ENCODE measurements at places on chromosomes 1 and 21.
A peak's percentile ranks its signal among the peaks of the same experiment; 100 is the strongest.

- DNase-seq, result no peak
These were observed 10.1 kb upstream of the CITED4 start for GRCh38 chr1:40872276-40872675.

DNA sequence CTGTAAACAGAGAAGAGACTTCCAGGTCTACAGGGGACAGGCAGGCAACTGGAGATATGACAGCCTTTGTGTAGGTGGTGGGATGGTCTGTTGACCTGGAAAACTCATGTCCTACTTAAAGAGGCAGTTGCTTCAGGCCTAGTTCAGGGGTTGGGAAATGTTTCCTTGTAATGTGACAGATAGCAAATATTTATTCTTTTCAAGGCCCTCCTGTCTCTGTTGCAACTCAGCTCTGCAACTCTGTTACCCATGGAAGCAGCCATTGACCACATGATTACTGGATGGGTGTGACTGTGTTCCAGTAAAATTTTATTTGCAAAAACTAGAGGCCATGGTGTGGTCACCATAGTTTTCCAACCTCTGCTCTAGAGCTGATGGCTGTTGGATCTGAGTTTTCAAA is 341.9 kb downstream of the PTBP2 start:
- DNase-seq, result no peak

DNA sequence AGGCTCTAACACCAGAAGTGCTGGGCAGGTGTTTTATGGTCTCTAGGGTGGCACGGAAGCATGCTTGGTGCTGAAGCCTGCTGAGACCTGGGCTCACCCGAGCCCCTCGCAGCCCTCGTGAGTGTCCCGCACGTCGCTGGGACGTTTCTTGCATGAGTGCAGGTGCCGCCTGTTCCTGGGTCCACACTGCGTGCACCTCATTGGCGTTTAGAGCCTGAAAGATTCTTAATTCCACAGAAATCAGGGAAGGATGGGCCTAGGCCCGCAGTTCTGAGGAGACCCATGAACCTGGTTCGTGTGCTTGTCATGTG is 43.8 kb upstream of the DIP2A start:
- no peak for DNase-seq

GRCh38 chr21:42265231-42265812 is 46.4 kb downstream of the ABCG1 start:
- DNase-seq, result no peak

DNA sequence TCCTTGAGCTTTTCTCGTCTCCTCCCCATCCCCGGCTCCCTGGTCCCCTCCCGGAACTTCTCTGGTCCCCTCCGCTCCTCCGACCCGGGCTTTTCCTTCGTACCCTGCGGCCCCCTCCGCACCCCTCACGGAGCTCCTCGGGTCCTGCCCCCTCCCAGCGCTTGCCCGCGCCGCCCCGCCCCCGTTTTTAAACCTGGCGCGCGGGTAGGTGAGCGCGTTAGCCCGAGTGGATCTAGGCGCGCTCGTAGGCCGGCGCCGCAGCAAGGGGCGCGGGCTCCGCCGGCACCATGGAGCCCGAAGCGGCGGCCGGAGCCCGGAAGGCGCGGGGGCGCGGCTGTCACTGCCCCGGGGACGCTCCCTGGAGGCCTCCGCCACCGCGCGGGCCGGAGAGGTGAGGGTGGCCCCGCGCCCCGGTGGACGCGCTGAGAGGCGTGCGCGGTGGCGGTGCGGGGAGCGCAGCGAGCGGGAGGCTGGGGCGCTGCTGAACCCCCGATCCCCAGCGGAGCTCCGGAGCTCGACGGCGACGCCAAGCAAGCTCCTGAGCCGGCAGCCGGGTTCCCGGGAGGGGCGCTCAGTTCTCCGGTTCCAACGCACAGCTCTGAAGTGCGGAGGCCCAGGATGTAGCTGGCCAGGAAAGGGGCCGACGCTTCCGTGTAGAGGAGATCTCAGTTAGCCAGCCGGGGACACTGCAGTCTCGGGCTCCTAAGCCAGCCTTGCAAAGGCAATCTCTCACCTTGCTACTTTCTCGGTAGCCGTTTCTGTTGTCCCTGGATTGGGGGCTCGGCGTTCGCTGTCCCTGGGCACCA is at the start of gene RIPPLY3:
TSS of gene RIPPLY3 (plus strand) at position 217 of the 806 bp plus-strand sequence. CDS start at position 288, 71 bp downstream.
- peak; percentile 11 for DNase-seq

GRCh38 chr21:35088319-35088771 is 39.2 kb upstream of the RUNX1 start:
- no peak for DNase-seq

DNA sequence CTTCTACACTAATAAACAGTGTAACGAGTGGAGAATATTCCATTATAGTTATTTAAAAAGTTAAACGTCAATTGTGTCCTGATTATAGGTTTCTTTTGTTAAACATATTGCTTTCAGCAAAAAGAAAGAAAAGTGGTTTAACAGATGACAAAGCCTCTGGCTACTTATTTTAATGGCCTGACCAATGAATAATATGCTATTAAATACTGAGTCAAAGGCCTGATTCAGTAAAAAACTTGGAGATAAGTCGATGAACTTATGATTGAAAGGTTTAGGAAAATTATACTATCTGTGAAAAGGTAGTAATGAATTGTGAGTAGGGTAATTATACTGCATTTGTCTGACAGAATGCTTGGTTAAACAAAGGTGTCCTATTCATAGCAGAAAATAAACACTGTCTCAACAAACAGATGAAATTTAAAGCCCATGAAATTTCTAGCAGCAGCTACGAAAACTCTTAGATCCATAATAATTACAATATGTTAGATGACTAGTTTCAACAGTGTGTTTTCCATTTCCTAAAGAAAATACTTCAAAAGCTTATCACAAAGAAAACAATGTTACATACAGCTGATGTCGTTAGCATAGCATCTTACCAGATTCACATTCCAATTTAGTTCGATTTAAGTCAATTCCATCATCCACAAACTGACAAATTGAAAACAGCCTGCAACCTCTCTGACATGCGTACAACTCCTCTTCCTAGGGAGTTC is 6.2 kb downstream of the TMEM59 start:
- no peak for DNase-seq

- no peak for DNase-seq
These were observed 559.6 kb upstream of the DAB1 start for GRCh38 chr1:57983441-57983840.

DNA sequence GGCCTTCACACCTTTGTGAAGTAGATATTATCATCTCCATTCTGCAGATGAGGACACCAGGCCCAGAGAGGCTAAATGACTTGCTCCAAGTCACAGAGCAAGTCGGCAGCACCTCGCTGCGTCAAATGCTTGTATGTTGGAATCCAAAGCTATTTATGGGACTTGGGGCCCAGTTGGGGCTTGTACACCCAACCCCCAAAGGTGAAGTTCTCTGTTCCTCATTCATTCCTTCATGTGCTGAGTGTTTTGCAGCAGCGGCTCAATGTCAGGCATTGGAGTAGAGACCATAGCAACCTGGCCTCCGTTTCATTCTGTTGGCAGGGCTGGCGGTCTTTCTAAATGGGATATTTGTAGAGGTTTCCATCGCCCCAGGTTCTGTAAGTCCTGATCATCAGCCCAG is 113.4 kb upstream of the SLC25A33 start:
- DNase-seq, result no peak

- DNase-seq, result no peak
These were observed 81.6 kb downstream of the CD58 start for GRCh38 chr1:116489231-116489697.

- no peak for DNase-seq
These were observed 9.7 kb downstream of the CELA2B start for GRCh38 chr1:15485636-15486035.

DNA sequence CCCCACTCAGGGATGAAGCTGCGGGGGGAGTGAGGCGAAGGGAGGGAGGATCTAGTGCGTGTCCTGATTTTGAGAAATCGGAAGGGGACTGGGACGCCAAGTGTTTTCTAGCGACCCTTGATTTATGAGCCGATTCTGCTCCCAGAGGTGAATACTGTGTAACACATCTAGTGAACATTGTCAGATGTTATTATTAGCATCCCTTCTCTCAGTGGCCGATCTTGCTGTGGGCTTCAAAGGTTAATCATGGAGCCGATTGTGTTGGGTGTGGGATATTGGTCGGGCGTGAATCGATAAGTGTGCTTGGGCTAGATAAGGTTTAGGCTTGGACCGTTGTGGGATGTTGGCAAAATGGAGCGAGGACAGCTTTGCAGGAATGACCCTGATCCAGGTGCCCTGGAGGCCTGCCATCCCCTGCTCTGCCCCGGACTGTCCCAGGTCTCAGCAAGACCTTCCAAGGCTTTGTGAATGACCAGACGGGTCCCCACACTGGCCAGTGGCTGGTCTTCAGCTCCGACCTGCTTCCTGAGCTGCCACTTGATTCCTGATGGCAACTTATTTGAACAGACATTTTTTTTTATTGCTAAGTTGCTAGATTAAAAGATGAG is 2.2 kb downstream of the AJAP1 start:
- DNase-seq, result no peak

GRCh38 chr1:111920221-111921024 is 69.0 kb downstream of the KCND3 start:
- no peak for DNase-seq

- no peak for DNase-seq
These were observed 12.5 kb downstream of the TCP10L start for GRCh38 chr21:32572574-32573420.

DNA sequence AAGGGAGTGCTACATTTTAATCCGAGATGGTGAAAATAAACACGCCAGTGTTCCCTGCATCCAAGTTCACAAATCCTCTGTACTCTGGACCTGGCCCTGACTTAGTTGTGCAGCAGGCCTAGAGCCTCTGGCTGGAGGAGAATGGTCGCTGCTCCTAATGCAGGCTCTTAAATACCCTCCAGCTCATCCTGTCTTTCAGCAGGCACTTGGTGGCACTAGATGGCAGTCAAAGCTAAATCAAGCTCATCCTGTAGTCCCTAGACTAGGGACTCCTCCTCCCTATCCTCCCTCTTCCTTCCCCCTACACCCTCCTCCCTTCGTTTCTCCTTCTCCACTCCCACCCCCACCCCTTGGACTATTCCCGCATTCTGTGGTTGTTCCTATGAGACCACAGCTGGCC is 41.6 kb upstream of the MTR start:
- DNase-seq, result no peak

DNA sequence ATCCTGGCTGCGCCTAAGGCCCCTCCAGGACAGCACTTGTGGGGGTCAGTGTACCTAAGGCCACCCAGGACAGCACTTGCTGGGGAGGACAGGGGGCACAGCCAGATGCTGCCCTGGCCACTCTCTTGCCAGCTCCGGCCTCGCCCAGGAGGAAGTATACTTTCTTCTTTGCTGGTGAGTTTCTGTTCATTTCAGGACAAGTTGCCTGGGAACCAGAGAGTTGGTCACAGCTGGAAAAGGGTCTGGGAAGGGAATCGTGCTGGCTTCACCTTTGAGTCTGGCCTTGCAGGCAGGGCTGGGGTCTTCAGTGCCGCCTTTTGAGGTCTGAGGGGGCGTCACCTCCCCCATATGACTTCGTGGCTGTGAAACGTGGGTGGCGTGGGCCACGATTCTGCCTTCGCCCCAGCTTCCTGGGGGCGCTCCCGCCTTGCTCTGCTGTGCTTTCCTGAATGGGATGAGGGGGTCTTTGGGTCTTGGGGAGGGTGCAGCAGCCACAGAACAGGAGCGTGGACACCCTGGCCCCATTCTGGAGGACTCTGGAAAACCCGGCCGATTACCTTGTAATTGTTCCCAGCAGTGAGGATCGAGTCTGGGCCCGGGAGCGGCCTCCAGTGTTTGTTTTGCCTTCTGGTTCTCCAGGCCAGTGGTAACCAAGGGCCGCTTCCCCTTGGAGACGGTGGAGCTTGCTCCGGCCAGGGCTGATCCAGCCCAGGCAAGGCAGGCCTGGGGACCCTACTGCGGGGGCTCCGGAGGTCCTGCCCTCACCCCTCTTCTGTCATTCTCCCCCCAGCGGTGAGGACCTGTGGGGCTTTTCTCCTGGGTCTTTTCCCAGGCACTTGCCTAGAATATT is 45.9 kb downstream of the SPSB1 start:
- DNase-seq, result no peak

GRCh38 chr1:31055501-31055900 is 10.0 kb downstream of the PUM1 start:
- no peak for DNase-seq

DNA sequence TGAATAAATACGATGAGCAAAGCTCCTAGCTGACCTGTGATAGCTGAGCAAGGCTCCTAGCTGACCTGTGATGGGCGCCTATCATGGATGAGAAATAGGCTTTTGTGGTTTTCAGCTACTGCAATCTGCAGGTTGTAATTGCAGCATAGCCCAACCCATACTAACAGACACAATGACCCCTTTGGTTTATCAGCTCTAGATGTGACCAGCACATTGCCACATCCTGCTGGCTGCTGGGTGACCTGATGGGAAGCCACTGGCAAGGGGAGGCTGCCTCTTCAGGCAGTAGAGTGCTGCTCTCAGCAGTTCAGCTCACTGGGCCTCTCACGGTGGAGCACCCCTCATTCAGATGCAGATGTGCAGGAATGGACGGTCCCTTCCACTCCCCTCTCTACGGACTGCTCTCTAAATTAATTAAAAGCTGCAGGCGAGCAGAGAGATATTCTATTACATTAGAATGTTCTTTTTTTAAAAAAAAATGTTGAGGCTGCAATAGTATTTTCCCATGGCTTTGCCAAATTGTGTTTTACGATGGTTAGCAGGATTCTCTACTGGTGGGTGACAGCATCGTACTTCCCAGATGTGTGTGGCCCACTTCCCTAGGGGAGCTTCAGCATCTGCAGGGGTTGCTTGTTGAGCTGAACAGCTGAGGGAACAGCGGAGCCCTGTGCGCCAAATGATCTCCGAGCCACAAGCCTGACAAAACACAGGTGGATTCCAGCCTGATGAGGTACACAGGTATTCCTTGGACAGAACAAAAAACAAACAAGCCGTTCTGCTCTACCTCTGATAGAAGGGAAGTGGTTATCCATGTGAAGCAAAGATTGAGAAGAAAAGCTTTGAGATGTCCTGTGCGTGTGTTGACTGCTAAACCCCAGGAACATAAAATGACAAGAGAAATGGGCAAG is 65.0 kb downstream of the SYT6 start:
- no peak for DNase-seq

DNA sequence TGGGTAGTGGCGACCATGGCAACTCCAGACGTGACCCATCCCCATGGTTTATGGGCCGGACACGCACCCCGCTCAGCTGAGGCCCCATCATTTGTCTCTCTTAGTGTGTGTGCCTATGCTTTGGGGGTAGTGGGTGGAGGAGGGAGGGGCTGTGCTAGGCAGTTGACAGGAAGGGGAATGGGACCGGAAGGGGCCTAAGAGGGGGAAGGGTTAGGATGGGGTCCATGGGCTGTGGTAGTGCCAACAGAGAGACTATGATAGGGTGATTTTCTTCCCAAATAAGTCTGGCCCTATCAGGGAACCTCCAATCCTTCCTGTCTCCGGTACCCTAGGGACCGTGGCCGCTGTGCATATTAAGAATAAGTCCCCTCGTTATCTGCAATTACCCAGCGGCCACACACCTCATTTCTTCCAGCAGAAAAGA is 9.9 kb downstream of the DMAP1 start:
- no peak for DNase-seq

Data from stimulated activated CD4-positive, alpha-beta T cell treated with anti-CD3 and anti-CD28 coated beads, Interleukin-1b, Interleukin-23, amount 100 ng/mL, for 4 hours (primary cell).